ENCODE measurements at places on chromosomes 12 and 14.

GRCh38 chr14:99119554-99120525 lies 152.2 kb downstream of the BCL11B start:
- no peak for DNase-seq

DNA sequence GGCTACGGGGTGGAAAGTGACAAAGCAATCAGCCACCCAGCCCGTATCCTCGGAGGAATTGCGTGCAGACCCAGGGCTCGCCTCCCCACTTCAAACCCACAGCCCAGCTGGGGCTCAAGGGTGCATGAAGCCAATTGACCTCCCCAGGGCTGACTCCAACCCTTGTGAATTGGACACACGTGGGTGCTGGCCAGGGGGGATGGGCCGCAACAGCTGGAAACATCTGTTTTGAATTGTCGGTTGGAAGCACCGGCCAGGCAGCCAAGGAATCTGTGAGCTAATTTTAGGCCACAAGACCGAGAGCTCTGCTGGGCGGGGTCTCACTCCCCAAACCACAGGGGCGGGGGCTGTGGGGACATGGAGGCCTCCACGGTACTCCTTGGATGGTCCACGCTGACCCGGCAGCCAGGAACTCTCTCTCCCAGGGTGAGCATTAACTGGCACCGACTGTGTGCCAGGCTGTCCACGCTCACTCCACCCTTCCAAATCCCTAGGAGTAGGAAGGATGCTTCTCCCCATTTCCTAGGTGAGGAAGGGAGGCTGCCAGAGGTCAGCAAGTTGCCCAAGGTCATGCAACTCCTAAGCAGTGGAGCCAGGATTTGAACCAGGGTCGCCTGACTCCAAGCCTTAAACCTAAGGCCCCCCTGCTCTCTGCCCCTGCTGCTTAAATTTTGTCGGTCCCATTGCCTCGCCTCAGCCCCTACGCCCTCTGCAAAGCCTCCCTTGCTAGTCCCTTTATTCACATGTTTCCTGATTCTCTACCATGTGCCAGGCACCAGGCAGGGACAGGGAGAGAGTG lies 11.9 kb upstream of the TMEM119 start:
- no peak for DNase-seq

DNA sequence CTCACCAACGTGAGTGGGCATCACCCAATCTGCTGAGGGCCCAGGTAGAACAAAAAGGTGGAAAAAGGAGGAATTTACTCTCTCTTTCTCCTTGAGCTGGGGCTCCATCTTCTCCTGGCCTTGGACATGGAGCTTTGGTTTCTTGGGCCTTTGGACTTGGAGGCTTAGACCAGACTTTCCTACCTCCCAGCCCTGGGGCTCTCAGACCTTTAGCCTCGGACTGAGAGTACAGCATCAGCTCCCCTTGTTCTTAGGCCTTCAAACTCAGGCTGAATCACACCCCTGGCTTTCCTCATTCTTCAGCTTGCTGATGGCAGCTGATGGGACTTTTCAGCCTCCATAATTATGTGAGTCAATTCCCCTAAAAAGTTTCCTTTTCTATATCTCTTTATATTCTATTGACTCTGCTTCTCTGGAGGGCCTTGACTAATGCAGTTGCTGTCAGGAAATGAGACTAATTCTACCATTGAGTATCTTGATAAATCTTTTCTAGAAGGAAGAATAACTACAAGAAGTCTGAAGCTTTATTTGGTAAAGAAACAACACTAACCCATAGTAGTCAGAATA lies 15.9 kb upstream of the CLEC4E start:
- no peak for DNase-seq

DNA sequence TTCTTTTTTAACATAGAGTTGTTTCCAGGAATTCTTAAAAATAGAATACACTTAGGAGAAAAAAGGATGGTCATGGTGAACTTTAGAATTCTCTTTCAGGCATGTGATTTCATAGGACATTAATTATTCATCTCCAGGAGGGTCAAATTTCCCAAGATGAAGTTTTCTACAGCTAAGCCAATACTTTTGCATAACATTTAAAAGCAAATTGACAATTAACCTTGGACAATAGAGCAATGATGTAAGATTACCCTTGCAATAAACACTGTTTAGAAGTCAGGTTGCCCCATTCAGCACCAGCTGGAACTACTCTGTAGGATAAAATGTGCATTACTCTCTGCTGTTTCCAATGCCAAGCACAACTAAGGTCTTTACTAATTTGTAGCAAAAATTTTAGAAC lies 49.5 kb downstream of the SIX1 start:
- DNase-seq: no peak

DNA sequence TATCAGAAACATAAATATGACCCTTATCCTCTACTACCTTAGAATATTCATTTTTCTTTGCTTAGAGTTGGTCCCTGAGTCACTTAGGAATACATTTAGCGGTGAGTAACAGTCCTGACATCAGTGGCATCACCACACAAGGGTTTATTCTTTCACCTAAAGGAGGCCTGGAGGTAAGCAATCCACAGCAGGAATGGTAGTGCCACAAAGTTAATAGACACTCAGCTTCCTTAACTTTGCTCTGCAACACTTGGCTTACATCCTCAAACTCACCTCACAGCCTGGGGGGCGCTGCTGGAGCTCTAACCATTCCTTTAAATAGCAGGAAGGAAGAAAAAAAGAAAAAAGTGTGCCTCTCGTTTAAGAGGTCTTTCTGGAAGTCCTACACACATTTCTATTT lies 29.1 kb downstream of the BBOF1 start:
- no peak for DNase-seq

- no peak for DNase-seq
Observed at GRCh38 chr12:131941116-131941986, 8.4 kb upstream of the EP400 start.

- peak; percentile 37 for DNase-seq
Observed at GRCh38 chr14:71733210-71733883, 198.9 kb upstream of the RGS6 start.

GRCh38 chr12:109762673-109763191 lies 49.1 kb downstream of the FAM222A start:
- no peak for DNase-seq

All from NCI-H226 (cell line).